ENCODE measurements at places on chromosomes 1 and 21.

- DNase-seq = no peak
Measured at GRCh38 chr21:45401916-45402900, 2.8 kb upstream of the COL18A1 start.

- DNase-seq = peak; percentile 8
Measured at GRCh38 chr1:77413541-77414335, 131.9 kb downstream of the AK5 start.

DNA sequence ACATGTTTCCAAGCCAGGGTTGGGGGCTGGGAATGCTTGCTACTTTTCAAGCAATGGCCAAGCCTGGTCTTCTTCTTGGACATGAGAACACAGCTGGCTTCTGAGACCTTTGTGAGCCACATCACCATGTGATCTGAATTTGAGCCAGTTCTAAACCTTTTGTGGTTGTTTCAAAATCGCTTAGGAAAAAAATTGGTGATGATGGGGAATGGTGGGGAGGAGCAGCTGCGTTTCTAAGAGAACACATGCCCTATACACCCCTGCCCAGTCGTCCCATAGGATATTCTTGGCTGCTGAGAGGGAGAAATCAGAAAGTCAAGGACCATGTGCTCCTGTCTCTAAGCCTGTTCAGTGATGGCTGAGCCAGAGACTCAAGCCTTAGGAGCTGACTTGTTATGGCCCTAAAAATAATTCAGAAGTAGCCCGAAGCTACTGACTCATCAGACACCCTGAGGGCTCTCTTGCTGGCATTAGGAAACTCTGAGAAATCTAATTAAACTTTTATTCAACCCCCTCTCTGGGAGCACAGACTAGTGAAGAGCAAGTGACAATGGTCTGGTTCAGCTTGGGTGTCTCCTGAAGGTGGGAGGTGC lies 30.5 kb downstream of the CCDC185 start:
- no peak for DNase-seq

- no peak for DNase-seq
Measured at GRCh38 chr21:43689556-43690337, 29.2 kb upstream of the PDXK start.

- no peak for DNase-seq
Measured at GRCh38 chr21:45135122-45135521, 60.7 kb downstream of the ADARB1 start.

Data from GM13976 (cell line).